Kidney (tissue), 22 donors: ENCODE measurements at places on chromosomes 16 and 17.
A peak's percentile ranks its signal among the peaks of the same experiment; 100 is the strongest.

DNA sequence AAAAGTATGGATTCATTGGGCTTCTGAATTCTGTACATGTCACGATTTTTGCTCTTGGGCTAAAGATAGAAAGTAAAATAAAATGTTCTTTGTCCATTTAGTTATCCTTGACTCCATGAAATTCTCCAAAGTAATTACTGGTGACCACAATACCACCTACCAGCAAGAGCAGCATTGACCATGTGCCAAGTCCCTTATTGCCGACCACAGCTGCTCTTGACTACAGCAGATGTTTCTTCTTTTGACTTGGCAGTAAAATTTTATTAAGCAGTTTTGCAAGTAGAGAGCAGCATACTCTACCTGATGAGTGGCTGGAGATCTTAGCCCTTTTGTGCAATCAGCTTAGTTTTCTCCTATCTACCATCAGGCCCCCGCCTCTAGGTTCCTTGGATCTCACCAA, 152.2 kb upstream of the TBX2 start:
- H3K27ac ChIP-seq: no peak overlapping the region
- DNase-seq: no peak
- H3K4me1 ChIP-seq: peaks cover 15% of the 10 kb centered on the region

GRCh38 chr16:68596266-68596665, 48.8 kb upstream of the CDH3 start:
- H3K27ac ChIP-seq: no peak overlapping the region
- no peak overlapping the region for H3K4me3 ChIP-seq
- no peaks in the 10 kb centered on the region for H3K27me3 ChIP-seq
- no peak for DNase-seq

DNA sequence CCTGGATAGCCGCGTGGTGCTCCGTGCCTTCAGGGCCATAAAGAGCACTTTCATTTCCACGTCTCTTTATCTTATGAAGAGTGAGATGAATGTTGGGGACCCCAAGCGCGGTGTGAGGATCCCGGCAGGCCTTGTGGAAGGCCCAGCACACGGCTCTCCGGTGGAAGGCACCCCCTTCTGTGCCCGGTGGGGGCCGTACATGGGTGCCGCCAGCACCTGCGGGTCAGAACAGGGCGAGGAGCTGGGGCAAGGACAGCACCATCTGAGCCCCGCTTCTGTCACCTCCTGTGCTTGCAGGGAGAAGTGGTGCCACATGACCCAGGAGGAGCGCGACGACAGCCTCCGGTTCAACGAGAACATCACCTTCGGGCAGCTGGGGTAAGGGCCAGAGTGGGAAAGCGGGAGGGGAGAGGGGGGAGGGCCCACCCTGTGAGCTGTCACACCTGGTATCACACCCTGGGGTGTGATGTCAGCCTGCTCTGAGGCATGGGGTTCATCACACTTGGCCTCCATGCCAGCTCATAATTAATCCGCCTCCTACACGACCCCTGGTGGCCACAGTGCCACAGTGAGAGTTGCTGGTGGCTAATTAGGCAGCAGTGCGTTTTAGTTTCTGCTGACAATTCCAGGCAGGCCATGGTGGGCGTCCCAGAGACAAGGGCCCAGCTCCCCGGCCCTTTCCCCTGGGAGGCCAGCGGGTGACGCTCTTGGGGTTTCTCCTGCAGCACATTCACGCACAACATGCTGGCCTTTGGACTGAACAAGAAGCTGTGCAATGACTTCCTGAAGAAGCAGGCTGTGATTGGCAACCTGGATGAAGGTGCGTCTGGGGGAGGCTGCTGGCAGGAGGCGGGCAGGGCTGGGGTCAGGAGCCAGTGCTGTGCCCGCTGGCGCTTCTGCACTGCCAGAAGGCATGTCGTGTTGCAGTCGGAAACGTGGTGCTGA, 25.7 kb downstream of the CIBAR2 start:
- no peak overlapping the region for H3K4me3 ChIP-seq
- DNase-seq: peak; percentile 86

DNA sequence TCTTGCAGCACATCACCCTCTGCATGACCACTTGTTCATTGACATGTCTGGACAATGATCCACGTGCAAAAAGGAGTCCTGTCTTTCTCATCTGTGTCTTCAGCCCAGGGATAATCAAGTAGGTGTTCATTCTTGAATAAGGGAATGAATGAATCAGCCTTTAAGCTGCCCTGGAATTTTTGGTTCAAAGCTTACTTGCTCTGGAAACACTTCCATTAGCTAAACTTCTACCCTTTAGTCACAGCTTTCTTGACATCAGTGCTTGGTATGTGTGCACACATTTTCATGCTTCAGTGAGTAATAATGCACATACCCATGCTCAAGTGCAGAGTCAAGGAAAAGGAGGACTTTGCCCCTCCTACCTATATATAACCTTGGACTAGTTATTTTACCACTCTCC, 103.0 kb upstream of the CDH13 start:
- no peak overlapping the region for H3K4me3 ChIP-seq
- no peaks in the 10 kb centered on the region for H3K27me3 ChIP-seq
- no peaks in the 10 kb centered on the region for H3K36me3 ChIP-seq

DNA sequence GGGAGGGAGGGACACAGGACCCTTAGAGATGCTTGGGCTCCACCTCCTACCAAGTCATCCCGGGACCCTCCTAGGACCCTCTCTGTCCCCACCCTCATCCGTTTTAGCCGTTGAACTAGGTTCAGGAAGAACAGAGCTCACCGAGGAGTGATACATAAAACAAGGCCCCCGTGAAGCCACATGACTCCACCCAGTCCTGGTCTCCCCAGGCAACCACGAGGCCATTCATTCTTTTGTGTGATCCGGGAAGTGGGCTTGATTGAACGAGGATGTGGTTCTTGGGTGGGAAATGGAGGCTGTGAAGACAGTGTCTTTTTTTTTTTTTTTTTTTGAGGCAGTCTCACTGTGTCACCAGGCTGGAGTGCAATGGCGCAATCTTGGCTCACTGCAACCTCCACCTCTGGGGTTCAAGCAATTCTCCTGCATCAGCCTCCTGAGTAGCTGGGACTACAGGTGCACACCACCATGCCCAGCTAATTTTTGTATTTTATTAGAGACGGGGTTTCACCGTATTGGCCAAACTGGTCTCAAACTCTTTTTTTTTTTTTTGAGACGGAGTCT, 14.8 kb downstream of the TRARG1 start:
- H3K4me3 ChIP-seq: no peak overlapping the region
- no peaks in the 10 kb centered on the region for H3K4me1 ChIP-seq
- no peak overlapping the region for H3K27ac ChIP-seq
- H3K27me3 ChIP-seq: no peaks in the 10 kb centered on the region
- DNase-seq: no peak

DNA sequence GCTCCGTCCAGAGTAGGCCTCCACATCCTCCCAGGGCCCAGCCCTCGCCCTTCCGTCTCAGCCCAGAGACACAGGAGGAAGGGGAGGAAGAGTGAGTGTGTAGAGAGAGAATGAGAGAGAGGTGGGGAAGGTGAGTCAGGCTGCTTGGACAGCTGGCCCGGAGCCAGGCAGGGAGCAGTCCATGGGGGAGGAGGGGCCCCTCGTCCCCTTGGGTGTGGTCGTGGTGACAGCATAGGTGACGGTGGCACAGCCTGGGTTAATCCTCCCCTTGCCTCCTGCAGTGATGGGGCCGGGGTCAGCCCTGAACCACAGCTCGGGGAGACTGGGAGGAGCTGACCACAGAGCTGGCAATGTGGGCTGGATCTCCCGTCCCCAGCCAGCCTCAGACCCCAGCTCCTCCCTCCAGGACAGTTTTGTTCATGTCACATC, 36.5 kb downstream of the FA2H start:
- DNase-seq: no peak
- H3K27ac ChIP-seq: no peak overlapping the region
- no peak overlapping the region for H3K4me3 ChIP-seq
- no peaks in the 10 kb centered on the region for H3K36me3 ChIP-seq
- H3K4me1 ChIP-seq: peaks cover 6% of the 10 kb centered on the region

DNA sequence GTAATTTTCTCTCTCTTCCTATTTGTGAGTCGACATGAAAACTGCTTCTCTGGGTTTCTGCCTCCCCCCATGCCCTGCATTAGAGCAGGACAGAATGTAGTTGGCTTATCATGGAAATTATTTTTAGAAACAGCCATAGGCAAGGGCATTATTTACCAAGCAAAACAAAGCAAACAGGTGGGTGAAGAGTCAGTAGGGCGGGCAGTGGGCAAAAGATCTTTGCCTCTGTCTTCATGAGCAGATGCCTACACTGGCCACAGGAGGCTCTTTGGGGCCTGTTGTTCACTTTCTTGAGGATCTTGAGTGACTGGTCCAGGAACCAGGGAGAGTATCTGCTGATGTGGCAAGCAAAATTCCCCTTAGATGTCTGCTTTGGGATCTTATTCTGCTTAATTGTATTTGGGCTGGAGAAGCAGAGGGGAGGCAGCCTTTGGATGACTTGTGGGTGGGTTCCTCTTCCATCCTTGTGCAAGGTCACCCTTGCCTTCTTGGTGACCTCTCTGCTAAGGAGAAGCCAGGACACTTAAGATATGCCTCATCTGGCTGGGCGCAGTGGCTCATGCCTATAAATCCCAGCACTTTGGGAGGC, 42.5 kb upstream of the CLEC19A start:
- no peak overlapping the region for H3K4me3 ChIP-seq
- DNase-seq: no peak
- H3K4me1 ChIP-seq: no peaks in the 10 kb centered on the region
- H3K27me3 ChIP-seq: no peaks in the 10 kb centered on the region

- H3K4me1 ChIP-seq: no peaks in the 10 kb centered on the region
- no peaks in the 10 kb centered on the region for H3K36me3 ChIP-seq
- no peak overlapping the region for H3K4me3 ChIP-seq
- peak overlapping the region; percentile 67 for H3K27ac ChIP-seq
- no peak for DNase-seq
Measured at GRCh38 chr17:34235389-34236028, 19.6 kb upstream of the CCL2 start.

GRCh38 chr17:72164158-72164739, 43.4 kb downstream of the SOX9 start:
- H3K27me3 ChIP-seq: no peaks in the 10 kb centered on the region
- no peak overlapping the region for H3K27ac ChIP-seq
- H3K36me3 ChIP-seq: no peaks in the 10 kb centered on the region
- no peaks in the 10 kb centered on the region for H3K4me1 ChIP-seq
- no peak overlapping the region for H3K4me3 ChIP-seq
- DNase-seq: no peak

DNA sequence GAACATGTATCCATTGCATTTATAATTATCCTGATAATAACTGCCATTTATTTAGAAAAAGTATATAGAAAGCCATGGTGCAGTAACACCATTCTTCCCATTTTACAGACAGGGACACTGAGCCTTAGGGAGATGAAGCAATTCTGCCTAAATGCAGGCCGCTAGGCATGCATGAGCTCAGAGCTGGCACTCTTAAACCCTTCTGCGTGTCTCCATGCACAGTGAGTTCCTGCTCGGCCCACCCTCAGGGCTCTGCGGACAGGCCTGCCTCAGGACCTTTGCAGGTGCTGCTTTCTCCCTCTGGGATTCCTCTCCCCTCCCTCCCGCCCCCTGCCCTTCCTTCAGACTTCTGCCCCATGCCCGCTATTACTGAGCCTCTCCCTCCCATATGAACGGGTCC, 54.3 kb upstream of the WSB1 start:
- DNase-seq: no peak
- H3K4me3 ChIP-seq: no peak overlapping the region
- H3K36me3 ChIP-seq: no peaks in the 10 kb centered on the region
- no peaks in the 10 kb centered on the region for H3K4me1 ChIP-seq
- H3K27ac ChIP-seq: no peak overlapping the region

DNA sequence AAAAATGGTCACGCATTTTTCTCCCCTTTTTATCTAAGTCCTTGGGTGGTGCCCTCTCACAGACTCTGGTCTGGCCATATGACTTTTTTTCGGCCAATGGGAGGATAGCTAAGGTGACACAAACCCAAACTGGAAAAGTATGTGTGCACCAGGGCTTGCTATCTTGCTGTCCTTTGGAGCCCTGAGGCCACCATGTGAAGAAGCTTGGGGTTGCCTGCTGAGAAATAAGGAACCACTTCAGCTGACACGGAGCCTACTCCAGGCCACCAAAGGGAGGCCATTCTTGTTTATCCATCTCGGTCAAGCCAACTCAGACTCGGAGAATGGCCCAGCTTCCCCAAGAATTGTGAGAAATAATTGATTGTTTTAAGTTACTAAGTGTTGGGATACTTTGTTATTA, 111.4 kb upstream of the ZFHX3 start:
- no peak overlapping the region for H3K4me3 ChIP-seq
- no peaks in the 10 kb centered on the region for H3K4me1 ChIP-seq
- no peaks in the 10 kb centered on the region for H3K27me3 ChIP-seq
- DNase-seq: no peak
- no peaks in the 10 kb centered on the region for H3K36me3 ChIP-seq

GRCh38 chr16:89061590-89062380, 31.9 kb upstream of the ACSF3 start:
- H3K4me3 ChIP-seq: no peak overlapping the region
- no peaks in the 10 kb centered on the region for H3K36me3 ChIP-seq
- H3K27me3 ChIP-seq: no peaks in the 10 kb centered on the region
- H3K27ac ChIP-seq: no peak overlapping the region
- H3K4me1 ChIP-seq: no peaks in the 10 kb centered on the region

- no peak overlapping the region for H3K4me3 ChIP-seq
- H3K27me3 ChIP-seq: no peaks in the 10 kb centered on the region
- no peak for DNase-seq
Measured at GRCh38 chr17:2893422-2893914, 97.2 kb downstream of the RAP1GAP2 start.

DNA sequence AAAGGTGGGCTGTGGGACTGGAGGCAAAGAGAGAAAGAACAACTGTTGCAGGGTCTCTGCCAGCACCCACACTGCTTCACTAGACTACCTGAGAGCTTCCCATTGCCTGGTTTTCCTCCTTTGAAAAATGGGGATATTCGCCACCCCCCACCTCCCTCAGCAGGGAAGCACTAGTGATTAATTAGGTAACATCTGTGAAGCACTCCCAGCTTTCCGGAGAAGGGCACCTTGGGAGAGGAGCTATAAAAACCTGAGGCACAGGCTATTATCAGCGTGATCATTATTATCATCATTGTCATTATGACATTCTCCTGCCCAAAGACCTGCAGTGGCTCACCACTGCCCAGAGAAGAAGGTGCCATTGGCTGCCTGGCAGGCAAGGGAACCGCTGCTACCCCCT, 83.5 kb downstream of the XYLT1 start:
- H3K27ac ChIP-seq: no peak overlapping the region
- H3K27me3 ChIP-seq: no peaks in the 10 kb centered on the region
- no peak overlapping the region for H3K4me3 ChIP-seq
- no peaks in the 10 kb centered on the region for H3K4me1 ChIP-seq
- H3K36me3 ChIP-seq: no peaks in the 10 kb centered on the region
- DNase-seq: no peak

DNA sequence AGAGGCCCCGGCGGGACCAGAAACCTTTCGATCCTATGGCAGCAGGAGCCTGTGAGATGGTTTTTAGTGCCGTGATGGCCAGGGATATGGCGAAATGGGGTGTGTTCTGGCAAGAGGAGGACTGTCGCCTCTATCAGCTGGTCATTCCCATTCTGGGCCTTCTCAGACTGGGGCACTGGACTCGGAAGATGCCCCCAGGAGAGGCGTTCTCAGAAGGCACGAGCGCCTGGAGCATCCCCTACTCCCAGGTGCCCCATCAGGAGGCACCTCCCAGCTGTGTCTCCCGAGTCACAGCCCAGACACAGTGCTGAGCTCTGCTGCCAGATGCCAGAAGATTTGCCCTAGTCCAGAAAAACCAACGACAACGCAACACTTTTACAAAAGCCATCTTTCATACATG, 54.6 kb upstream of the ENDOV start:
- H3K27me3 ChIP-seq: no peaks in the 10 kb centered on the region
- H3K4me3 ChIP-seq: no peak overlapping the region
- H3K27ac ChIP-seq: no peak overlapping the region
- H3K4me1 ChIP-seq: no peaks in the 10 kb centered on the region
- no peak for DNase-seq

- no peak for DNase-seq
- H3K27me3 ChIP-seq: no peaks in the 10 kb centered on the region
- peaks cover 7% of the 10 kb centered on the region for H3K36me3 ChIP-seq
- peak overlapping the region; percentile 94 for H3K4me3 ChIP-seq
- peaks cover 3% of the 10 kb centered on the region for H3K4me1 ChIP-seq
Measured at GRCh38 chr17:28357901-28358197, 522 bp upstream of the POLDIP2 start.
